Panc1 (cell line): ENCODE measurements at places on chromosomes 1 and 21. TPM values are rescaled to one million over a fixed set of nuclear protein-coding genes. Genes with fewer than 3 reads are reported as not detected.

GSTM5 gene
- not detected for total RNA-seq

RHBDL2 gene
- 7.1 TPM for total RNA-seq

DNA sequence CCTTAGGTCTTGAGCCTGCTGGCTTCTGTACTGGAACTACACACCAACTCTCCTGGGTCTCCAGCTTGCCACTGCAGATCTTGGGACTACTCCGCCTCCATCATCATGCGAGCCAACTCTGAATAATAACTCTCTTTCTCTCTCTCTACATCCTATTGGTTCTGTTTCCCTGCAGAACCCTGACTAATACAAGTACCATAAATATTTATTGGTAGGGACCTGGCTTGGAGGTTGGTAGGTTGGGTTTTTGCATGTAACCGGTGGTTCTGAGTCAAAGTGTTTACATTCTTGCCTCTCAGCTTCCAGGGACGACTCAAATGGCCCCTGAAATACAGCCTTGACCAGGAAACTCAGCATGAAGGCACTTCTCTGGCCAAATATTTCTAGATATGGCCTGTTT, 110.4 kb downstream of the KCND3 start:
- no peak overlapping the region for H3K4me3 ChIP-seq
- no peak for DNase-seq
- H3K27ac ChIP-seq: no peak overlapping the region
- H3K27me3 ChIP-seq: peaks cover 7% of the 10 kb centered on the region; the same call in 1 of the 2 replicates
- H3K36me3 ChIP-seq: no peaks in the 10 kb centered on the region
- no peaks in the 10 kb centered on the region for H3K4me1 ChIP-seq

DNA sequence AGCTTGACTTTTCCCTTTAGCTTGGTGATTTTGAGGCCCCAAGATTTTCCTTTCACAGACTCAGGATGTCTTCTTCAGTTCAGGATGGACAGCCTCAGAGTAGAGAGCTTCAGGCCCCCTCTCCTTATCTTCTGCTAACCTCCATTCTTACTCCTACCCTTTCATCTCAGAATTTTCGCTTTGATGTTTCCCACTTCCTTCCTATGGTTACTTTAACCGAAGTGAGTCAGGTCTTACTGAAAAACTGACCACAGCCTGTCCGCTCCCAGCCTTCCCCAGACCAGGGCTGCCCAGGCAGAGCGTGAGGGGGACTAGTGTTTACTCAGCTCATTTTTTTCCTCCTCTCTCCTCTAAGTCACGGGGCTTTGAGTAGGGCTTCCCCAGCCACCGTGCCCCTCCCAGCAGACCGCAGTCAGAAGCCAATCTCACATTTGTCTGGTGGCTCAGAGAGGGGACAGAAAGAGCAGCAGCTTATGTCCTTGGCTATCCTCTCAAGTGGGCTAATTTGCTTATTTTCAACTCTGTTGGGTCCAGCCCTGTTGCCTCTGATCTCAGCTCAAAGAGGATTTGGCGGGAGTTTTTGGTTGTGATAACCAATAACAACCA, 4.2 kb upstream of the IL19 start:
- no peak overlapping the region for H3K4me3 ChIP-seq
- no peaks in the 10 kb centered on the region for H3K4me1 ChIP-seq
- H3K36me3 ChIP-seq: no peaks in the 10 kb centered on the region
- no peak for DNase-seq
- no peak overlapping the region for H3K27ac ChIP-seq

GRCh38 chr1:220999872-221000863, 120.9 kb downstream of the HLX start:
- no peaks in the 10 kb centered on the region for H3K27me3 ChIP-seq
- H3K27ac ChIP-seq: no peak overlapping the region
- H3K4me3 ChIP-seq: no peak overlapping the region
- no peaks in the 10 kb centered on the region for H3K4me1 ChIP-seq

GBP7 gene
- not detected for total RNA-seq

- H3K27ac ChIP-seq: no peak overlapping the region
- no peaks in the 10 kb centered on the region for H3K4me1 ChIP-seq
- no peaks in the 10 kb centered on the region for H3K36me3 ChIP-seq
Measured at GRCh38 chr1:97424209-97424608, 496.6 kb downstream of the DPYD start.

L1TD1 gene
- 0.18 TPM for total RNA-seq

UBE2U gene
- total RNA-seq: not detected

GRCh38 chr1:196090226-196090625, 518.0 kb downstream of the KCNT2 start:
- DNase-seq: no peak
- H3K27ac ChIP-seq: no peak overlapping the region
- no peak overlapping the region for H3K4me3 ChIP-seq
- H3K27me3 ChIP-seq: no peaks in the 10 kb centered on the region
- no peaks in the 10 kb centered on the region for H3K36me3 ChIP-seq

- no peak for DNase-seq
- H3K36me3 ChIP-seq: peaks cover 4% of the 10 kb centered on the region
- no peak overlapping the region for H3K4me3 ChIP-seq
- no peaks in the 10 kb centered on the region; the same call in 1 of the 2 replicates for H3K4me1 ChIP-seq
Measured at GRCh38 chr1:70210820-70211219, 5.4 kb upstream of the LRRC40 start.

- H3K36me3 ChIP-seq: no peaks in the 10 kb centered on the region
- no peak for DNase-seq
- H3K27ac ChIP-seq: no peak overlapping the region
- no peaks in the 10 kb centered on the region for H3K4me1 ChIP-seq
- peaks cover 63% of the 10 kb centered on the region for H3K27me3 ChIP-seq
Measured at GRCh38 chr1:86435327-86435726, 11.4 kb downstream of the CLCA2 start.

DNA sequence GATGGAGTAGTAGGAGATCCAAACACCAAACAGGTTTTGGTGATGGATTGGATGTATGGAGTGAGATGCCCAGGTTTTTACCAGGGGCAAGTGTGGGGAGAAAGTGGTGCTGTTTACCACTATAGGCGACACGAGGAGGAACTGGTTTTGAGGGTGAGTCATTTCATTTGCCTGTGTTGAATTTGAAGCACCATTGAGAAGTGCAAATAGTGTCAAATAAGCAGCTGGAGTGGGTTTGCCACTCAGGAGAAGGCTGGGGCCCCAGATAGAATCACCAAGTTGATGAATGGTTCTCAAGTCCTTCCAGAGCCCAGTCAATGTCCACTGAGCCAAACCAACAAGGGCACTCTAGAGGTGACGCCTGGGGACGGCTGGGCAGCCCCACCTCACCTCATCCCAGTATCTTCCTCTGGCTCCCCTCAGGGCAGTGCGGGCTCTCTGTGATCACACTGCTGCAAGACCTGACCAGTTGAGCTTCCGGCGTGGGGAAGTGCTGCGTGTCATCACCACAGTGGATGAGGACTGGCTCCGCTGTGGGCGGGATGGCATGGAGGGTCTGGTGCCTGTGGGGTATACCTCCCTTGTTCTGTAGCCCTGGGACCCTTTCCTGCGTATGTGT, 9.4 kb downstream of the RUSC1 start:
- no peak overlapping the region for H3K27ac ChIP-seq
- no peaks in the 10 kb centered on the region for H3K27me3 ChIP-seq
- no peaks in the 10 kb centered on the region; the same call in none of the 2 replicates for H3K36me3 ChIP-seq
- H3K4me3 ChIP-seq: no peak overlapping the region
- no peak for DNase-seq

- H3K27ac ChIP-seq: no peak overlapping the region
- no peaks in the 10 kb centered on the region for H3K36me3 ChIP-seq
- H3K4me3 ChIP-seq: no peak overlapping the region
- H3K27me3 ChIP-seq: peaks cover 2% of the 10 kb centered on the region; the same call in 1 of the 2 replicates
Measured at GRCh38 chr1:29933067-29933466, 696.7 kb downstream of the PTPRU start.

GOLT1A gene
- 0.49 TPM for total RNA-seq

- no peaks in the 10 kb centered on the region for H3K27me3 ChIP-seq
- DNase-seq: peak; percentile 36
- H3K27ac ChIP-seq: no peak overlapping the region
- H3K36me3 ChIP-seq: no peaks in the 10 kb centered on the region
- H3K4me3 ChIP-seq: no peak overlapping the region
- peaks cover 3% of the 10 kb centered on the region; the same call in 1 of the 2 replicates for H3K4me1 ChIP-seq
Measured at GRCh38 chr1:180482425-180483275, 19.7 kb downstream of the ACBD6 start.

DNA sequence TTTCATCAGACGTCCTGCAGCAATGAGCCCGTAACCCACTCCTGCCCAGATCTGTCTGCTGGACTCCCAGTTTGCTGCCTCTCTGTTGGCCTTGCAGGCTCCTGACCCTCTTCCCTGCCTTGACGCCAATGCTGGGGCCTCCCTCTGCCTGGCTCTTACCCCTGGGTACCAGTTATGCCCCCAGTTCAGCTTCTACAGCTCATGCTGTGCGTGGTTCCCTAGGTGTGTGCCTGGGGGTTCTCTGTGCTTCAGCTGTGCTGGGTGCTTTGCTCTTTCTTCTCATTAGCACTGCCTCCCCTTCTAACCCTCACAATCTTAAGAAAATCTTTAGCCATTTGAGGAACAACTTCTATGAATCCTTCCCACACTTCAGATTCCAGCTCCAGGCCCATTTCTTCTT, 151.4 kb downstream of the ZSCAN20 start:
- H3K27me3 ChIP-seq: peaks cover 14% of the 10 kb centered on the region
- no peaks in the 10 kb centered on the region for H3K36me3 ChIP-seq
- no peak overlapping the region for H3K4me3 ChIP-seq
- no peaks in the 10 kb centered on the region for H3K4me1 ChIP-seq
- DNase-seq: no peak

DNA sequence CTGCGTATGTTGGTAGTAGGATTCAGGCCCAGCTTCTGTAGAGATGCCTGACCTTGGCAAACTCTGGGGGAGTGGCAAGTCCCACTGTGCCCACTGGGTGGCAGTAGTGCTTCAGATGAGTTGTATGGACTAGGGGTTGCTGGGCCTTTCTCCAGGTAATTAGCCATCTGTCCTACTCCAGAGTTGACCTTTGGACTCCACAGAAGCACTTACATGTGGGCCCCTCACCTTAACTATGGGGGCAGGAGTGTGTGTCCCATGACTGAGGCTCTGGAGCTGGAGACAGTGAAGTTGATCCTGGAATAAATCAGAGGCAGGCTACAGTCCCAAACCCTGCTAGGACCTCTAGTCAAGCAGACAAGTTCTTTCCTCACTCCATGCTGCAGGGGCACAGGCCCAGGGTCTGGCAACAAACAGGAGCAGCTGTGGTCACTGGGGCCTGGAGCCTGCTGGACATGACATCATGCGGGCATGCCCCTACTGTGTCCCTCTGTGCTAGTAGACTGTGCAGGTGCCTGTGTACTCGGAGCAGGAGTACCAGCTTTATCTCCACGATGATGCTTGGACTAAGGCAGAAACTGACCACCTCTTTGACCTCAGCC, 4.6 kb downstream of the DMAP1 start:
- peaks cover 13% of the 10 kb centered on the region; the same call in 1 of the 2 replicates for H3K36me3 ChIP-seq
- peak; percentile 61 for DNase-seq
- no peak overlapping the region for H3K27ac ChIP-seq
- no peak overlapping the region for H3K4me3 ChIP-seq

DNA sequence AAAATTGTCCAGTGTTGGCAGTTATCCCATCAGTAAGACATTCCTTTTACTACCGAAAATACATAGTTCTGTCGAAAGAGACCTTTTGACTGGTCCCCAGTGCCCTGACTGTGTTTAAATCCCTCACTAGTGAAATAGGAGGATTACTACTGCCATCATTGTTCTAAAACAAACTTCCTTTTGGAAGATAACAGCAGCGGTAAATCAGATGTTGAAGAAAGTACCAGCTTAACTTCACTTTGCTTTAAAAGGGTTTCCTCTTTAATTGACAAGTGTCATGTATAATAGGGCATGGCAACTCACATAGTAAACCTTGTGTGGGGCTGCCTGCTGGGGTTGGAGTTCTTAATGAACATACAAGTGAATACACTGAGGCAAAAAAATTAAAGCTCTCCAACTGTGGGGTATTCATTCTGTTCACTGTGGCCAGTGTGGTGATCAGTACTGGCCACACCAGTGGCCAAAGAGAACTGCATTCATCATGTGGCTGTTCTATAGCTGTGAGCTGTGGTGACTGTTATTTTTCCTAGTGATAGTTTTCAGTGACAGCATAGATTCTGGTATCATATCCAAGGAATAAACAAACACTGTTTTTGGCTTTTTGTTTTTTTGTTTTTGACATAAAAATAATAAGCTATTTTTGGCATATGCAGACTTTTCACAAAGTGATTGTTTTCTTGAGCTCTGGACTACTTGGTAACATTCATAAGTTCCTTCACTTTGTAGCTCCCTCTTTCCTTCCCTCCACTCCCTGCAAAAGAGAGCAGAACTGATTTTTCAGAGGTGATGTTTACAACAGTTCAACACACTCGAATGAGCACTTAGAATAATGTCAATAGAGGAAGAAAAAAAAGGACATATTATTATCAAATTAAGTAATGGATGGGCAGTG, 74.5 kb downstream of the NFIA start:
- no peaks in the 10 kb centered on the region for H3K27me3 ChIP-seq
- no peak overlapping the region for H3K27ac ChIP-seq
- H3K4me1 ChIP-seq: peaks cover 14% of the 10 kb centered on the region

CEP104 gene
- total RNA-seq: 52.0 TPM

AADACL3 gene
- total RNA-seq: not detected

DCST1 gene
- not detected for total RNA-seq

- peaks cover 40% of the 10 kb centered on the region for H3K4me1 ChIP-seq
- H3K4me3 ChIP-seq: no peak overlapping the region
- H3K27me3 ChIP-seq: no peaks in the 10 kb centered on the region
- H3K27ac ChIP-seq: 0 out of 2 replicates have a peak overlapping the region, but pooled peaks have one; percentile 9
- DNase-seq: no peak
Measured at GRCh38 chr1:13759072-13759471, 59.1 kb downstream of the PRDM2 start.
